ENCODE measurements at places on chromosomes 1 and 21.

GRCh38 chr21:45403825-45404729 is 888 bp upstream of the COL18A1 start:
- DNase-seq = no peak

DNA sequence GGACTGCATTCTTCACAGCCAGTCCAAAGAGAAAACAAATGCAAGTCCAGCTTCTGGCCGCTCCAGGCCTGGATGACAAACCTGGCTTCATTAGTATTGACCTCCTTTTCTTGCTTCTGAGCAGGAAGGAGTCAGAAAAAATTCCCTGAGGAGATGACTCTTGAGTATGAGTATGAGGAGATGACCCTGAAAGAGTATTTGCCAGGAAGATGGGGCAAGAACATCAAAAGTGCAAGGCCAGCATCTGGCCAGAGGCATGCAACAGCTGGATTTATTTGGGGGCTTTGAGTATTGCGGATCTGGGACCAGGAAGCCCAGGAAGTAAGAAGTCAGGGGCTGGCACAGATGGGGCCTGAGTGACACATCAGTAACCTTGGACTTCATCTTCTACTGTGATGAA is 113.9 kb downstream of the GLIS1 start:
- DNase-seq = no peak

DNA sequence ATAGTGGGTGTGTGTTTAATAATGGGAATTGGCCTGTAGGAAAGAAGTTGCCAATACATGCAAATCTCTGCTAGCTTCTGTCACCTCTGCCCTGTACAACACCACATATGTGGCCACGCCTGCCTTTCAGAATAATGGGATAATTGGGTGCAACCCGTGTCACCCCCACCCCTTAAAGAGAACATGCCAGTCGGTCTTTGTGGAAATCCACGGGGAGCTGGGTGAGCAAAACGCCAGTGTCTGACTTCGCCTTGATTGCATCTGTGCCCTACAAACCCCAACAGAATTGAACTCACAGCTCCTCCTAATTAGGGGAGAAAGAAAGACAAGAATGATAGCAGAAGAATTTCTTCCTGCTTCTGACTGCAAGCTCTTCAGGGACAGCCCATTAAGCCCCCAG is 6.4 kb upstream of the PLXNA2 start:
- no peak for DNase-seq

DNA sequence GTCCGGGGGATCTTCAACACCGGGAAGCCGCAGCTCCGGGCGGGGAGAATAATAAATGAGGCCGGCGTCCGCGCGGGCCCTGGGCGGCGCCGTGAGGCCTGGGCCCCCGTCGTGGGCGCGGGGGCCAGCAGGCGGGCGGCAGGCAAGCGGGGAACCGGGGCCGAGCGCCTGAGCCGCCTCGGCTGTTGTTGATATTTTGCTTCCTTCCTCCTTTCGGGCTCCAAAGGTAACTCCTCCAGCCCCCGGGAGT is at the start of gene MEF2D:
TSS of gene MEF2D (minus strand) at position 233 of the 250 bp plus-strand sequence. CDS start 17,483 bp downstream, outside the sequence.
- DNase-seq = no peak

DNA sequence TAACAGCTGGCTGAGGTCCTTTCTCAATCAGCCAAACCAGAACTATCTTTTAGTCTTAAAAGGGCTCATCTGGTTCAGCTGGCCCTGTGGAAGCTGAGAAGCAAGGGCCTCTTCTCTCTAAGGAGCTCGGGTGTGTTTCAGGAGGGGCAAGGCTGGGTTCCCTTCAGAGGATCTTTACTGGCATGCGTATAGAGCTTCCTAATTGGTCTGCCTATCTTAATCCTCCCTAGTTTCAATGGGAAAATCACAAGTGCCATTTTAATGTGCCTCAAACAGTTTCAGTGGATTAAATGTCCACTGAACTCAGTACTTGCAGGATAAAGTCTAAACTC is 81.5 kb upstream of the LBR start:
- DNase-seq = no peak

All from globus pallidus (tissue), 1 donor.